SK-N-SH (cell line): ENCODE measurements at places on chromosomes 3 and 15. TPM values are rescaled to one million over a fixed set of nuclear protein-coding genes. Genes with fewer than 3 reads are reported as not detected.

- peaks cover 3% of the 10 kb centered on the region for H3K36me3 ChIP-seq
- no peak overlapping the region for H3K4me3 ChIP-seq
- H3K4me1 ChIP-seq = no peaks in the 10 kb centered on the region
- H3K27ac ChIP-seq = no peak overlapping the region
- no peak for DNase-seq
- H3K27me3 ChIP-seq = no peaks in the 10 kb centered on the region
Observed at GRCh38 chr3:17585394-17586325, 156.8 kb downstream of the TBC1D5 start.

GRCh38 chr3:183178512-183178832 is 15.9 kb upstream of the LAMP3 start:
- peak overlapping the region; percentile 66 for H3K4me3 ChIP-seq
- DNase-seq = no peak
- peaks cover 15% of the 10 kb centered on the region for H3K4me1 ChIP-seq
- H3K27me3 ChIP-seq = no peaks in the 10 kb centered on the region
- no peaks in the 10 kb centered on the region for H3K36me3 ChIP-seq

DNA sequence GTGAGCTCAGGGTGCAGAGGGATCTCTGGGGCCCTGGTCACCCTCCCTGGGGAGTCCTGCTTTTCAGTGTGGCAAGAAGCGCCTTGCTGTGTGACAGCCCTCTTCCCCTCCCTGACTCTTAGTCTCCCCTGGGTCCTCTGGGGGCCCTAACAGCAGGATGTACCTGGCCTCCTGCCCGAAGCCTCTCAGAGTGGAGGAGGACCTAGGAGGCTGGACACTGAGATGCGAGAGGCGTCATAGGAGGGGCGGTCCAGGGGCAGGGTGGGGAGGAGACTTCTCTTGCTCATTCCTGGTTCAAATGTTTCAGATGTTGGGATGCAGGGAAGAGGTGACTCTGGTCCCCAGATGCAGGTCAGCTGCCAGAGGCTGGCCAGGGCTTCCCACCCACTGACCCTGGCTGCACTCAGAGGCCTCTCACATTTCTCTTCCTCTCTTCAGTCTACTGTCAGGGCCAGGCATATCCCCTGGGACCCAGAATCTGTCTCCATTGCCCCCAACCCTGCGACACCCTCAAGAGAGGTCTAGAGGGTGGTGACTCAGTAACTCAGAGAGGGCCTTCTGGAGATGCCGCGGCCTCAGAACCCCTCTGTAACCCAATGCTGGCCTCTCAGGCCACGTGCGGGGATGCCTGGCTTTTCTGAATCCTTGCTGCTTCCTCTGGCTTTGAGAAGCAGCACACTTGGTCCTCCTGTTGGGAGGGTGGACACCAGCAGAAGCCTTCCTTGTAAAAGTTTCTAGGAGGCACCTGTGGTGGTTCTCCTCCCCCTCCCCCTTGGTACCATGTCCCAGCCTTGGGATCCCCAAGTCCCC is 25.9 kb downstream of the SNX33 start:
- H3K36me3 ChIP-seq = no peaks in the 10 kb centered on the region
- no peak overlapping the region for H3K4me3 ChIP-seq
- peak overlapping the region; percentile 60; the same call in 1 of the 2 replicates for H3K27ac ChIP-seq
- H3K27me3 ChIP-seq = no peaks in the 10 kb centered on the region
- peaks cover 28% of the 10 kb centered on the region; the same call in 1 of the 2 replicates for H3K4me1 ChIP-seq
- DNase-seq = no peak

TIMP4 gene
- not detected in 2 replicates for polyA plus RNA-seq

DNA sequence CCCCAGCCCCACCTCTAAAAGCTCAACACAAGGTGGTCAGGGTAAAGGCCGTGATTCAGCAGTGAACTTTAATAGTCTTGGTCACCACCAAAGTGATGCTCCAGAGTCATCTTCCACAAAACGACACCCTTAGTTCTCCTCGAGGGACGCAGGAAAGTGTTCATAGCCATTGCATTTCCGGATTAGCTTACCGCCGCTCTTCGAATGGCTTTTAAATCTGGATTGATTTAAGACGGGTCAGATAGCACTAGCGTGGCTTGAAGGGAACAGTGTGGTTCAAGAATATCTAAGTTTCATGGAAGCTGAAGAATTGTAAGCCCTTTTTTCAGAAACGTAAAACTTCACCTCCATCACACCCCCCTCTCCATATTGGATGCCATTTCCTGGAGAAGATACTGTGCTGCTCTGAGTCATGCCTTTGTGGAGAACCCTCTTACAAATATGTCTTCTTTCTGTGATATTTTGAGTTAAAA is 829 bp downstream of the RNF7 start:
- peaks cover 13% of the 10 kb centered on the region; the same call in 1 of the 2 replicates for H3K4me1 ChIP-seq
- peaks cover 23% of the 10 kb centered on the region for H3K36me3 ChIP-seq
- H3K27me3 ChIP-seq = no peaks in the 10 kb centered on the region
- DNase-seq = peak; percentile 39
- H3K27ac ChIP-seq = peak overlapping the region; percentile 83

DNA sequence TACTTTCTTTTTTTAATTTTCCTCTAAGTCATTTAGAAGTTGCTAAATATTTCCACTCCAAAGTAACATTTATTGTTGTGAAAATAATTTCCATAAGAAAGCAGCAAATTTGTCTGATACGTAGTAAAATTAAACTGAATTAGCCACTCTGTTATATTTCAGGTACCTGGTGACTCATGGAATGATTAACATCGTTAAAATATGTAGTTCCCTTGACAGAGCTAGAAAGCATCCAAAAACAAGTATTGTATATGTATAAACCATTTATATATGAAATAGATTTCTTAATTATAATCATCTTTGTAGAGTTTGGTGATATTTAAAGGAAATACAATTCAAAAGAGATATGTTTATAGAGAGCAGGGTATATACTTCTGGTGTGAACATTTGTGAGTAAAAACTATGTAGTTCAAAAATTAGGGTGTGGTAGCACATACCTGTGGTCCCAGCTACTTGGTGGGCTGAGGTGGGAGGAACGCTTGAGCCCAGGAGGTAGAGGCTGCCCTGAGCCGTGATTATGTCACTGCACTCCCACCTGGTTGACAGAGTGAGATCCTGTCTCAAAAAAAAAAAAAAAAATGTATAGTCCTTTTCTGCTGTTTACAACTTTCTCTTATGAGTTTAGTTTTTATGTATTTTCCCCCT is 36.6 kb downstream of the ATP11B start:
- peaks cover 51% of the 10 kb centered on the region for H3K36me3 ChIP-seq
- no peaks in the 10 kb centered on the region for H3K4me1 ChIP-seq
- no peaks in the 10 kb centered on the region for H3K27me3 ChIP-seq
- DNase-seq = no peak

DNA sequence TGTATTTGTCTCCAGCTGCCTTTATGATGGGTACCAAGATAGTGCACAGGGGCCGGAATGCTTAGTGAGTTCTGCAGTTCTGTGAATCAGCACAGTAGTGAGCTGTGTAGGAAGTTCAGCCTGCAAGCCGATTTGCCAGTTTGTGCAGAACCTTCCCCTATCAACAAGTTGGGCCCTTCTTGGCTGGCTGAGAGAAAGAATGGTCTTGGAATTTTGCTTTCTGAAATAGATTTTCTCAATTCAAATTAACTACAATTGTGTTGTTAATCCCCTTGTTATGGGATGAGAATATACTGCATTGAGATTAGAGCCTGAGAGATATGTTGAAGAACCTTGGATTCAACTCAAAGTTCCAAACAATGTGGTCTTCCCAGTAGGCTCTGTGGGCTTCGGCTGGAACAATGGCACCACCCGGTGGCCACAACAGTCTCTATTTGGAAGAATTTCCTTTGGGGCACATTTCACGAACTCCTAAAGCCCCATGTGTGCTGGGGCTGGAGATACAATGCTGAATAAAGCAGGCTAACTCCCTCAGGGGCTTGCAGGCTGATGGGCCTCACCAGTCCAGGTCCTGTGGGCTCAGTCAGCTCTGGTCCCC is 59.1 kb downstream of the TRIM42 start:
- H3K4me3 ChIP-seq = peak overlapping the region; percentile 52; the same call in 1 of the 2 replicates
- H3K36me3 ChIP-seq = no peaks in the 10 kb centered on the region

DNA sequence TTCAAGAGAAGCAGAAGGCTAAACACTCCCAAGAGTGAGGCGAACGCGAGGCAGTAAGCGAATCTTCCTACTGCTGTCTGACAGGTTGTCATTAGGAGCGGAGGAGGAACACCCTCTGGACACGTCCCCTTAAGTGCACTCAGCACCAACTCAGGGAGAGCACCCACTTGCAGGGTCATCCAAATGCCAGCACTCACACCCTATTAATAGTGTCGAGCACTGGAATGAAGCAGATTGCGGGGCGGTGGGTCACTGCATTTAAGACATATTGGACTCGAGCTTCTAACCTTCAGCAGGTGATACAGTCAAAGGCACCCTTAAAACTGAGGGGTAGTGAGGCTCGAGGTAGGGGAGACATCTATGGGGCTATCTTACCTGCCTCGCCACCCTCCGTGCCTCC is 28.7 kb downstream of the SH3BP5 start:
- H3K36me3 ChIP-seq = peaks cover 14% of the 10 kb centered on the region
- no peak for DNase-seq
- H3K4me1 ChIP-seq = peaks cover 8% of the 10 kb centered on the region
- H3K4me3 ChIP-seq = no peak overlapping the region

ZNF502 gene
- polyA plus RNA-seq = 2.1 and 3.2 TPM in 2 replicates

GRCh38 chr3:126202276-126202675 is 21.9 kb upstream of the ALDH1L1 start:
- H3K4me1 ChIP-seq = peaks cover 16% of the 10 kb centered on the region; the same call in 1 of the 2 replicates
- DNase-seq = no peak
- H3K36me3 ChIP-seq = no peaks in the 10 kb centered on the region

DNA sequence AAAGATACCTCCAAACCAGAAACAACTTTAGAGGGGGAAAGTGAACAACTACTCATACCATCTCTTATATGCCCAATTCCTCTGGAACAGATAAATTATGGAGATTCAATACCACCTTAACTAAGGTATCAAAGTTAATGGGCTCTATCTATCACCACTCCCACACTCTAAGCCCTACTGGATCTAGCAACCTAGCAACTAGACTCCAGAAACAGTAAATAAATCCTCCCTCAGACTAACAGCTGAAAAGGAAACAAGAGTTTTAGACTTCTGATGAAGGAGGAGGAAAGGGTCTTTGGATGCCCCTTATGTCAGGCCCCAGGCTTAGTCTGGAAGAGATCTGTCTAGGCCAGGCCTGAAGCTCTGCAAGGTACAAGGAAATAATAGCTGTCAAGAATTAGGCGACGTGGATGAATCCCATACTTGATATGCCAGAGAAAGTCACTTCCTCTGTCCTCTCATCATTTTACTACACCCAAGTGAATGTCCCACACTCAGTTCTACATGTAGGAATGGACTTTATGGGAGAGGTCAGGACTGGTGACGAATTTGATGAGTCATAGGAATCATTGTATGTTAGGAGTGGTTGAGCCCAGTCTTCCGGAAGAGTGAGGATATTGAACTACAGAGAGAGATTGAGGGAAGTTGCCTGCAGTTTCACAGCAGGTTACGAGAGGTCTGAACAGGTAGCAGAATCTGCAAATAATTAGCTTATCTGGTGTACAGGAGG is 113.8 kb downstream of the AKAP13 start:
- H3K36me3 ChIP-seq = no peaks in the 10 kb centered on the region
- H3K27ac ChIP-seq = peak overlapping the region; percentile 98
- no peak overlapping the region for H3K4me3 ChIP-seq
- no peak for DNase-seq
- no peaks in the 10 kb centered on the region for H3K27me3 ChIP-seq

DNA sequence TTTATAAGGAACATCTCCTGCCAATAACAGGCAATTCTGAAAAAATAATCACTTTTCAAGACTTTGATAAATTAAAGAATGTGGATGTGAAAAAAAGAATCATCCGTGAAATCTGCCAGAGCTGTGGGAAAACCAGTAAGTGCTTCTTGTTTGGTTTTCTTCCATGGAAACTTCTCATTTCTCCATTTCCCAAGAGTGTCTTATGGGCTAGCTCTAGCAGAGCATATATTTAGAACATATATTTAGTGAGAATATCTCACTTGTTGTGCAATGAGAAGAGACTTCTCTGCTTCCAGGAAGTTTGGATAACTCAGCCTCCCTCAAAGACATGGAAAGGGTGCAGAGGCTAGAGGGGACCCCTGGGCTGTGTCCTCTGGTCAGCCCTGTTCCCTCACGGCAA is 49.9 kb downstream of the COL6A5 start:
- no peaks in the 10 kb centered on the region for H3K36me3 ChIP-seq
- no peak for DNase-seq
- H3K4me3 ChIP-seq = no peak overlapping the region
- no peaks in the 10 kb centered on the region for H3K27me3 ChIP-seq
- no peaks in the 10 kb centered on the region for H3K4me1 ChIP-seq
- H3K27ac ChIP-seq = no peak overlapping the region

GRCh38 chr3:51398595-51399310 is 7.7 kb downstream of the RBM15B start:
- no peak overlapping the region for H3K27ac ChIP-seq
- H3K4me3 ChIP-seq = no peak overlapping the region
- DNase-seq = no peak
- H3K27me3 ChIP-seq = no peaks in the 10 kb centered on the region

- no peaks in the 10 kb centered on the region for H3K36me3 ChIP-seq
- no peaks in the 10 kb centered on the region for H3K27me3 ChIP-seq
- H3K4me1 ChIP-seq = no peaks in the 10 kb centered on the region
- H3K27ac ChIP-seq = no peak overlapping the region
Observed at GRCh38 chr3:51568036-51568435, 29.5 kb downstream of the RAD54L2 start.

DNA sequence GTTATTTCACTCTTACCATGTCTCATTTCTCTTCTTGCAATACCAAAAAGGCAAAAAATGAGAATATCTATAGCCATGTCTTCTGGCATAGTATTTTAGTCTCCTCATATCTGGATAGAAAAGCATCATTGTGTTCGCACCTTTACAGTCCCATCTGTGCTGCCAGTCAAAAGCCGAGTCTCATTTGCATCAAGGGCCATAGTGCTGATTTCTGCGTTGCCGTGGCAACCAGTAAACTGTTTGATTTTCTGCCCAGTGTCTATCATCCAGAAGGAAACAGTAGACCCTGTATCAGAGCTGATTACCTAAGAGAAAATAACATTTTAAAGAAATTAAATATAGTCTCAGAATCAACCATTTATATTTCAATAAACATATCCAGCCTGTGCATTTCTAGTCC is 86.1 kb upstream of the SERPINI2 start:
- H3K27me3 ChIP-seq = no peaks in the 10 kb centered on the region
- no peak for DNase-seq
- H3K4me1 ChIP-seq = no peaks in the 10 kb centered on the region
- no peaks in the 10 kb centered on the region for H3K36me3 ChIP-seq

DNA sequence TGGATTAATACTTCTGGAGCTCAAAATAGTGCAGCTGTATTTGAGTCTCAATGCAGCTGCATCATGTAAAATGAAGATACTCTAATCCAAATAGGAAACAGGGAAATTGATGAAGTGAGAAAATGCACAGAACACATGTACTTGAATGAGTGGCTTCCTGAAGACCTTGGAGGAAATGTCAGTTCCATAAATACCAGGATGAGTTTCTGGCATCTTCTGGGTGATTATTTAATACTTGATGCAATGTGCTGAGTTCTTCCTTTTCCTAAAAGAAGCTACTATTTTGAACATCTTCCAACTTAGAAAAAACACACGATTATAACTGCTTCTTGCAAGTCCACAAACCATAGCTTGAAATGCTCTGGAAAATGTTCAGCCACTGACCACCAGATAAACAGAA is 162.8 kb downstream of the SLC9A9 start:
- H3K27ac ChIP-seq = no peak overlapping the region
- H3K4me1 ChIP-seq = no peaks in the 10 kb centered on the region
- no peaks in the 10 kb centered on the region for H3K27me3 ChIP-seq
- no peak overlapping the region for H3K4me3 ChIP-seq
- DNase-seq = no peak
- H3K36me3 ChIP-seq = no peaks in the 10 kb centered on the region
